Activated CD4-positive, alpha-beta T cell treated with anti-CD3 and anti-CD28 coated beads, Interleukin-2, amount 10 ng/mL, durations not matched to agents 24 days and 14 days (primary cell): ENCODE measurements at places on chromosomes 12 and 14.

GRCh38 chr12:47945341-47945728 is 18.1 kb upstream of the TMEM106C start:
- H3K4me3 ChIP-seq, result no peak overlapping the region
- H3K27ac ChIP-seq, result no peak overlapping the region
- no peak for DNase-seq
- H3K4me1 ChIP-seq, result peaks cover 11% of the 10 kb centered on the region
- peaks cover 21% of the 10 kb centered on the region for H3K27me3 ChIP-seq

DNA sequence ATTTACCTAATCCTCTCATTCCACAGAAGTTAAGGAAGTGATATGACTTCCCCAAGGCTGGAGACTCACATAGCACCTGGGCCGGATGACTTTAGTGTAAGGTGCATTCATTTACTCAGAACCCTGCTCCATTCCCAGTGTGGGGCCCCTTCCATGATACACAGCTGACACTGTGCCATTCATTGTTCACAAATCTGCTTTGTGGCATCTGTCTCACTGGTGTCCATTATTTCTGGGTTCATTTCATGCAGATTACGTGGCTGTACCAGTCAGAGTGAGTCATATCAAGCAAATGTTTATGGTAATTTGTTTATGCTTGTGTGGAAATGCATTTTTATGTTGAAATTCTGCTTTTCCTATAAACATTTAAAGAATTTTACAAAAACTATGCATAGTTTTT is 5.2 kb downstream of the ANO4 start:
- no peak for DNase-seq
- no peak overlapping the region for H3K27ac ChIP-seq
- no peak overlapping the region for H3K4me3 ChIP-seq
- no peaks in the 10 kb centered on the region for H3K4me1 ChIP-seq
- H3K36me3 ChIP-seq, result no peaks in the 10 kb centered on the region
- peaks cover 11% of the 10 kb centered on the region for H3K27me3 ChIP-seq

GRCh38 chr14:87443787-87444186 is 549.2 kb downstream of the GALC start:
- H3K4me3 ChIP-seq, result no peak overlapping the region
- no peaks in the 10 kb centered on the region for H3K36me3 ChIP-seq
- H3K4me1 ChIP-seq, result no peaks in the 10 kb centered on the region
- DNase-seq, result no peak

- H3K4me1 ChIP-seq, result no peaks in the 10 kb centered on the region
- no peak for DNase-seq
- no peak overlapping the region for H3K27ac ChIP-seq
- H3K36me3 ChIP-seq, result no peaks in the 10 kb centered on the region
- no peak overlapping the region for H3K4me3 ChIP-seq
Observed at GRCh38 chr12:72673853-72674252, 401.7 kb downstream of the TRHDE start.

DNA sequence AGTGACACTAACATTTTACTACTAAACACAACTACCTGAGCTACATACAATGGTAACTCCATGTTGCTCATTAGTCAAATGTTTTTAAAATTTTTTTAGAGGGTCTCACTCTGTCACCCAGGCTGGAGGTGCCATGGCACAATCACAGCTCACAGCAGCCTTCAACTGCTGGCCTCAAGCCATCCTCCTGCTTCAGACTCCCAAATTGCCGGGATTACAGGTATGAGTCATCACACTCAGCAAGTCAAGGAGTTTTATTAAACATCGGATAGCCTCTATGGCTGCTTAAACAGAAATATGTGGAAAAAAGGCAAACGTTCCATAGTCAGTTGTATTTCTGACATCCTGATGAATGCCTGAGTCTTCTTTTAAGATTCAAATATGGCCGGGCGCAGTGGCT is 11.1 kb upstream of the NPFF start:
- no peak overlapping the region for H3K4me3 ChIP-seq
- no peaks in the 10 kb centered on the region for H3K27me3 ChIP-seq
- H3K27ac ChIP-seq, result no peak overlapping the region
- H3K36me3 ChIP-seq, result peaks cover 39% of the 10 kb centered on the region
- H3K4me1 ChIP-seq, result no peaks in the 10 kb centered on the region

DNA sequence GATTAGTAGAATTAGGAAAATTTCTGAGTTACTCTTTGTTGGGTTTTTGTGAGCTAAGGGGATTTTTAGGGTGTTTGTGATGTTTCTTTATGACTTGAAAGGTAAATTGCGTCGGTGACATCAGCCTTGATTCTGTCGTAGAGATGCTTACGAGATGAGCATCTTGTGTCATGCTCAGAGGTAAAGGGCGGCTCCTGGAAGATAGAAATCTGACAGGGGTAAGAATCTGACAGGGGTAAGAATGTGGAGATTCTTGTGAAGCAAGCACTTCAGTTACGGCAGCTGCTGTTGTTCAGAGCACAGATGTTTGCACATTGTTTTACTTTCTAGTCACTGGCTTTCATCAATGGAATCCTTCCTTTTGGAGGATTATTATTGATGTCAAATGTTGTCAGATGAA is 22.5 kb downstream of the EML1 start:
- H3K27ac ChIP-seq, result no peak overlapping the region
- peaks cover 3% of the 10 kb centered on the region for H3K4me1 ChIP-seq
- no peaks in the 10 kb centered on the region for H3K36me3 ChIP-seq
- H3K4me3 ChIP-seq, result no peak overlapping the region

DNA sequence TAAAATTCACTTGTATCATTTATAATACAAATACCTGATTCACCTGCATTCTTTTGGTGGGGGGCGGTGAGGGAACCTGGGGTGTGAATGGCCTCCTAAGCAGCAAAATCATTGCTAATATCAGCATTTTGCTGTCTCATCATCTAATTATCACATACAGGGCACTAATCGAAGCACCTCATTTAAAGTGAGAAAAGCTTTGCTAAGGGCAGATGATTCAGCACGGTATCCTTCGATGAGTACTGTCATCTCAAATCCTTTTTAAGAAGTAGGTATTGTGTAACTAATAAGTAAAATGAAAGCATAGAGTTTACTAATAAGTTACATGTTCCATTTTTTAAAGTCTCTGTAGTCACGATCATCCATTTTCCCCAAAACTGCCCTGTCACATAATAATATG is 278.1 kb upstream of the SOX5 start:
- H3K36me3 ChIP-seq, result no peaks in the 10 kb centered on the region
- H3K27ac ChIP-seq, result no peak overlapping the region
- no peak for DNase-seq

GRCh38 chr14:54364555-54365415 is 32.0 kb upstream of the CDKN3 start:
- H3K4me3 ChIP-seq, result no peak overlapping the region
- peaks cover 28% of the 10 kb centered on the region for H3K27me3 ChIP-seq
- no peak overlapping the region for H3K27ac ChIP-seq
- H3K4me1 ChIP-seq, result peaks cover 4% of the 10 kb centered on the region
- no peaks in the 10 kb centered on the region for H3K36me3 ChIP-seq

GRCh38 chr12:1525858-1526257 is 68.5 kb downstream of the FBXL14 start:
- H3K4me1 ChIP-seq, result peaks cover 2% of the 10 kb centered on the region
- H3K4me3 ChIP-seq, result no peak overlapping the region
- DNase-seq, result no peak
- H3K27ac ChIP-seq, result no peak overlapping the region

DNA sequence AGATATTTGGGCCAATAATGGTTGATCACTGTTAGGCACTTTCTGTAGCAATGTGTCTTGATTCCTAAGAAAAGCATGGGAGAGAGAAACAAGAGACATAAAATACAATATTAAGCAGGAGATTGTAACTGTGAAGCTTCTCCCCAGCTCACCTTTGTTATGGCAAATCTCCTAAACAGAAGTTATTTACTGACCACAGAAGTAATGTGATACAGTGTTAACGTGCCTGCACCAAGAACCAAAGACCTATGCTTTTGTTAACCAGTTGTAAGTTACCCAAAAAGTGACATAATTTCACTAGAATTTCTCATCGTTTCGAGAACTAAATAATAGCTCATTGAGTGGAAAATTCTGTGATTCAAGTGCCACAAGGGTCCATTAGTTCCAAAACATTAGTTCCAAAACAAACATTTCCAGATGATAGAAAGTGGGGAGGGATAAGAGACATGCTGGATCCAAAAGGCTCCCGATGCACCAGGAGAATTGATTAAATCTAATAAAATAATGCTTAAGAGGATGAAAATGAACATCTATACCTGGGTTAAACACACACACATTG is 14.3 kb downstream of the RERG start:
- peaks cover 19% of the 10 kb centered on the region for H3K27me3 ChIP-seq
- no peaks in the 10 kb centered on the region for H3K4me1 ChIP-seq
- no peak for DNase-seq
- no peak overlapping the region for H3K27ac ChIP-seq
- no peak overlapping the region for H3K4me3 ChIP-seq

DNA sequence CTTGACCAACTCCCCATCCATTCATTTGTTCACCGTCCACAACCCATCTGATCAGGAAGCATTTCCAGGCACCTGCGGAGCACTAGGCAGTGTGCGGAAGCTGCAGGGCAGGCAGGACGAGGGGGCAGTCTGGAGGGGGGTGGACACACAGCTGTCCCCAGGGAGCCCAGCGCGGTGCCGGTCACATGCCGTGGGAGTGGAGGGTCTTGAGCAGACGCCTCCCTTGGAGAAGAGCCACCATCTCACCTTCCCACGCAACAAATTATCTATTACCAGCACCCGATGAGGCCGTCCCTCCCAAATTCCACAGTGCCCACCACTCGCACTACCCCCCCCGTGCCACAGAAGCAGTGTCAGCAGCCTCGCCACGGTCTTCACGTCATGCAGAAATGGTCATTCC is 10.8 kb downstream of the DLK1 start:
- H3K4me1 ChIP-seq, result peaks cover 2% of the 10 kb centered on the region
- H3K27me3 ChIP-seq, result no peaks in the 10 kb centered on the region
- DNase-seq, result no peak
- H3K4me3 ChIP-seq, result no peak overlapping the region
- no peak overlapping the region for H3K27ac ChIP-seq

DNA sequence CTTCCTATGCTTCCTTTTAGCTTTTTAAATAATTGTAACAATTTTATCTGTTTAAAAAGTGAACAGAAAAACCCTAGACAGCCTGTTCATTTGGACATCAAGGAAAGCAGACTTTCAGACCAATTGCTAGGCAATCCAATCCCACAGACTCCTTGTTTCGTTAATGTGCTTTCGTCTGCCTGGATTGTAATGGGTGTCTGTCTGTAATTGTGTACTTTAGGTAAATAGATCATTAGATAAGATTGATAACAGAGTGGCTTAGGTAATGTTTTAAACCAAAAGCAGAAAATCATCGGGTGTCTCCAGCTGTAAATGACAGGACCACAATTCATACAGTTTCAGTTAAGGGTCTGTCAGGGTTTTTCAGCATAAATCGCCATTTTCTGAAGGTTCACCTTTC is 19.6 kb downstream of the CCDC60 start:
- no peak overlapping the region for H3K27ac ChIP-seq
- H3K36me3 ChIP-seq, result no peaks in the 10 kb centered on the region
- no peaks in the 10 kb centered on the region for H3K27me3 ChIP-seq
- no peak for DNase-seq

- H3K27ac ChIP-seq, result no peak overlapping the region
- no peak for DNase-seq
- H3K27me3 ChIP-seq, result peaks cover 7% of the 10 kb centered on the region
- no peaks in the 10 kb centered on the region for H3K4me1 ChIP-seq
- H3K4me3 ChIP-seq, result no peak overlapping the region
Observed at GRCh38 chr12:12319451-12320183, 30.4 kb downstream of the MANSC1 start.

DNA sequence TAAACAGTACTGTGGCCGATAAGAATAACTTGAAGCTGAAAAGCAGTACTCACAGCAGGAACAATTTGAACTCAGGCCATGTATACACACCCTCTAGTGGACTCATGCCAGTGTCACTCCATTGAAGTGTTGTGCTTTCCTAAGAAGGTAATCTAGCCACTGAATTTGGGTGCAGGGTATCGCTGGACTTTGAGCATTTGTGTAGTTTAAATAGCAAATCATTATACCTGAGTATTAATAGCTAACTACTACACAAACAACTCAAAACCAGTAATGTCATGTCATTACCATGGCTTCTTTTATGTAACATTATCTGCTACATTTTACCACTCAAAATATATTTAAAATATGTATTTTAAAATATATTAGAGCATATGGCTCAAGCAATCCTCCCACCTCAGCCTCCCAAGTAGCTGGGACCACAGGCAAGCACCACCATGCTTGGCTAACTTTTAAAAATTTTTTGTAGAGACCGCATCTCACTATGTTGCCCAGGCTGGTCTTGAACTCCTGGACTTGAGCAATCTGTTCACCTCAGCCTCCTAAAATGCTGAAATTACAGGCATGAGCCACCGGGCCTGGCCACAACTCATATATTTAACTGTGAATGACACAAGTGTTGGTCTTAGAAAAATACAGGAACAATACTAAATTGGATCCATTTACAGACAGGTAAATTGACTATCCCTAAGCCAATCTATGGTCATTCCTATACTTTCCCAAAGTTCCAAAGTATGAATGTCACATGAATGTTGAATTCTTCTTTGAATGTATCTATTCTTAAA is 25.6 kb upstream of the ARID4A start:
- no peak overlapping the region for H3K27ac ChIP-seq
- no peak for DNase-seq
- no peaks in the 10 kb centered on the region for H3K27me3 ChIP-seq
- peaks cover 33% of the 10 kb centered on the region for H3K4me1 ChIP-seq
- no peak overlapping the region for H3K4me3 ChIP-seq

DNA sequence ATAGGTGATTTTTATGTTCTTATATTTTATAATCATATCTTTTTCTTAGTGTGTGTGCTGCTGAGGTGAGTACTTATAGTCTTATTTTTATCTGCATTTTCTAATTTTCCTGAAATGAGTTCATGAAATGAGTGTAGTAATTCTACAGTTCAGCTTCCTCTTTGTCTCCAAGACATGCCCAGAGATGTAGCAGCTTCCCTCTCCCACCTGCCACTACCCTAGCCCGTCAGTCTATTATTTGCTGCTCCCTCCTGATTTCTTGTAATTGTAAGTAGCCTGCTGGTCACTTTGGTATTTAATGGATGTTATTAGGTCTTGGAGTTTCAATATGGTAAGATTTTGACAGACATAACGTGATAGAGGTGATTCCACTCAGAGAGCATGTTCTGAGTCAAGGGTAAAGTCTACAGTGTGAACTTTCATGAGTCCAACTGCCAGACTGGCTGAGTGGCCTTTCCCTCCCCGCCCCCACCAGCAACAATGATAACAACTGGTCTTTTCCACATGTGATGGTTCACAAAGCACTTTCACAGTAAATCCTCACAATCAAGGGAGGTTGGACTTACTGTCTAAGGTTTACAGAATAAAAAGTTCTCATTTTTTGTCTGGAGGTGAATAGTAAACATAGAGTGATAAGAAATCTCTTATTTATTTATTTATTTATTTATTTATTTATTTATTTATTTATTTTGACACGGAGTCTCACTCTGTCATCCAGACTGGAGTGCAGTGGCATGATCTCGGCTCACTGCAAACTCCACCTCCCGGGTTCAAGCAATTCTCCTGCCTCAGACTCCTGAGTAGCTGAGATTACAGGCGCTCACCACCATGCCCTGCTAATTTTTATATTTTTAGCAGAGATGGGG is 4.2 kb upstream of the RIPK3 start:
- peaks cover 39% of the 10 kb centered on the region for H3K27me3 ChIP-seq
- no peak for DNase-seq
- no peak overlapping the region for H3K27ac ChIP-seq
- no peaks in the 10 kb centered on the region for H3K36me3 ChIP-seq
- no peak overlapping the region for H3K4me3 ChIP-seq

- H3K4me3 ChIP-seq, result no peak overlapping the region
- no peak overlapping the region for H3K27ac ChIP-seq
- H3K4me1 ChIP-seq, result no peaks in the 10 kb centered on the region
- peaks cover 7% of the 10 kb centered on the region for H3K27me3 ChIP-seq
Observed at GRCh38 chr12:131565267-131566015, 145.4 kb upstream of the SFSWAP start.
